ENCODE measurements at places on chromosomes 4 and X.

DNA sequence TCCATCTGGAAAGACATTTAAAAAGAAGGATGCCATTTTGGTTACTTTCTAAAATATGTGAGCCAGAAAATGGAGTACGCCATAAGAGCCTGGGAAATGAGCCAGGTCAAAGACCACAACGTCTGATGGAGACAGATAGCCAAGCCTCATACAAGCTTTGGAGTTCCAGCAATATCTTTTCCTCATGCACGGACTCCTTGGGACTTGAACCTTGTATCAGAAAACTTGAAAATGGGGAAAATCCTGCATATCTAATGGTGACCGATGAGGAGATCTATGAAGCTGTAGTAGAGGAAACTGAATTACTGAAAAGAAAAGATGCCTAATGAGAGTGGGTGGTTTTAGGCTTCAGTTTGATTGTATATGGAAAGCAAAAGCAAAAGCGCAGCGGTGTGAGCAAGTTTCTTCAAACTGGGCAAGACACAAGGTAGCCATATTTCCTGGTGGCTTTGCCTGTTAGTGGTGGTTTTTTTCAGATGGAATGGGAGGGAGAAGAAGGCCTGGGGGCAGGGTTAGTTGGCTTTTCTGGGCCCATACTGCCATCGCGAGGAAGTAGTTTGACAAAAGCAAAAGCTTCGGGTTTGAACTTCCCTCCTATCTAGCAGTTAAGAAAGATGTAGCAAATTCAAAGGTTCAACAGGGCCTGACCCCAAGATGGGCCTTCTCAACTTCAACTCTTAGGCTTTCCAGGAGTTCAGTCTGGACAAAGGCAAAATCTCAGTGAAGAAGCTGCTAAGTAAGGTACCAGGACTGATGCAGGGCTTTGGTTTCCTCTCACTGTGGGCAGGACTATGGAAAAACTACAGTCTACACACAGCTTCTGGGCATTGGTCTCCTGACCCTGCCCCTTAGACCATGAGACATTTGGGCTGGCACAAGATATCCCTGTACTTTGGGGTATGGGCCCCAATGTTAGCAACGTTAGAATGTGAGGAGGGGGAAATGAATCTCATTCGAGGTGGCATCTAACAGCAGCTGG, 210.0 kb upstream of the STK26 start:
- peak; percentile 76 for DNase-seq

- no peak for DNase-seq
These were observed 464 bp downstream of the RASGEF1B start for GRCh38 chr4:81471298-81471587.

- peak; percentile 42 for DNase-seq
These were observed 567 bp downstream of the C4orf46 start for GRCh38 chr4:158670975-158671664.

DNA sequence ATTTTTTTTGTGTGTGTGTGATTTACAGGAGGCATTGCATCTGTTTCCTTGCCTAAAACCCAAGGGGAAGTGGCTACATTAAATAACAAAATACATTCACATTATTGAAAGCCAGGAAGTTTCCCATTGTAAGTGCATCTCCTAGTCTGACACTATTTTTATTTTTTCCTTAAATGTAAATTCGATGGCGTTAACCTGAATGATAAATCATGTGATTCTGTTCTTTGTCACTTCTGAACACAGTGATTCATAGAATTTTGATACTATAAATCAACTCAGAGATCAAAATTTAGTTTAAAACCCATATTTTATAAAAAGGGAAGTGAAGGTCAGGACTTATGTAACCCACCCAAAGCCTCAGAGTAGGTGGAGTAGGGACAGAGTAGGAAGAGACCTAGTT, 258.1 kb downstream of the GABRG1 start:
- no peak for DNase-seq

DNA sequence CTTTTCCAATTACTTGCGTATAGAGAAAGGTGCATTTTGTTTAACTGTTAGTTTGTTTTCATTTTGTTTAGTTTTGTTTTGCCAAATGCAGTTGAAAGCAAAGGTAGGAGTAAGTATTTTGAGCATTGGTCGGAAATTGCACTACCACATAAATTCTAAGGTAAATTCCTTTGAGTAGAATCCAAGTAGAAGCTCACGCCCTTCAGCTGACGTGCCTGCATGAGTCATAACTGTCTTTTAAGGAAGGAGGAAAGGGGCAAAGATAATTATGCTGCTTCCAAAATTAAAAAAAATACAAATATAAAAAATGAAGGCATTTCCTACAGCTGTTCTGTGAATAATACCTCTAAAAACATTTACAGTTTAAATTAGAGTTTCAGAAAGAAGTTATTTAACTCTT, 110.2 kb upstream of the MYOZ2 start:
- DNase-seq, result no peak

DNA sequence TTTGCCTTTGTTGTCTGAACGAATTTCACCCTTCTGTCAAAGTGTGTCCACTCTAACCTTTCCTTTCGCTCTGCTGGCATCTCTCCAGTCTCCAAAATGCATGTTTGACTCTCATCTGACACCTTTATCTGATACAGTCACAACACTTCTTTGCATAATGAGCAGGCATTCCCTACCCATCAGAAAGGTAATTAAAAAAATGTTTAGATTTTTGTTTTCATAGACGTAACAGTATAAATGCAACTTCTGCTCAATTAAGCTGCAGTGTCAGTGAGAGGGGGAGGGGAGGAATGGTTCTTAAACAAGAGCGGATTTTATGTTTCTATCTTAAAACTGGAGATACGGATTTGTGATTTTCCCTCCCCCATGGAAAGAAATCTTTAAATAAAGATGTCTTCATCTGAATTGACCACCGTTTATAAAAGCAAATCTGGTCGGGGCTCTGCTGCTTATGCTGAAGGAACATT, 70.2 kb downstream of the CXXC4 start:
- no peak for DNase-seq

GRCh38 chr4:1310031-1310795, 20.5 kb downstream of the MAEA start:
- DNase-seq, result no peak

- DNase-seq, result no peak
These were observed 57.4 kb downstream of the GATB start for GRCh38 chr4:151703401-151703800.

DNA sequence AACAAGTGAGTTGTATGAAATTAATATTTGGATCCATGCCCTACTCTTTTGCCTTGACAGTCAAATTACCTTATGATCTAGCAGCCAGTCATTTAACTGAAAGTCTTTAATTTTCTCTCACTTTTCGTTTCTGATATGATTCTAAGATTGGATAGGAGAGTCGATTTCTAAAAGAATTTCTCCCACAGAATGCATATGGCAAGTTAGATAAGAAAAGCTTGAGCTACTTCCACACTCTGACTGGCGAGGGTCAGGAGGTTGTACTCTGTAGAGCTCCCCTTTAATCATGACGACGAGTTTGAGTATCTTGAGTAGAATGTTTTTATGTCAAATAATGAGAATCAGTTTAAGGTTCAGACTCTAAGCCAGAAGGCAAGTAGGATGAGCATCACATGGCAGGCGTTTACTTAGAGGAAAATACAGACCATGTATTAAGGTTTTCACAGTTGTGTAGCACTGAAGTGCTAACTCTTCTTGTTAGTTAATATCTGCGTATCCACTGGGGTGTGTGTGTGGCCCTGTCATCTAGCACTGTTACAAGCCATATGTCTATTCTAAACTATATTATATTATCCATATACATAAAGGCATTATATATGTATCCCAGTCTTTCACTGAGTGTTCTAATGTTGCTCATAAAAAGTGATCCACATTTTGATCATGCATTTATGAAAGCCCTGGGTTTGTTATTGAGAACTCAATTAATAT, 37.8 kb downstream of the LRP2BP start:
- DNase-seq, result no peak
